ENCODE measurements at places on chromosomes 2 and 18. TPM values are rescaled to one million over a fixed set of nuclear protein-coding genes. Genes with fewer than 3 reads are reported as not detected.

- H3K27ac ChIP-seq = no peak overlapping the region
- H3K4me1 ChIP-seq = no peaks in the 10 kb centered on the region
- peaks cover 3% of the 10 kb centered on the region for H3K27me3 ChIP-seq
- no peak overlapping the region for H3K4me3 ChIP-seq
- DNase-seq = no peak
Observed at GRCh38 chr2:237161189-237161588, 75.5 kb downstream of the COPS8 start.

DNA sequence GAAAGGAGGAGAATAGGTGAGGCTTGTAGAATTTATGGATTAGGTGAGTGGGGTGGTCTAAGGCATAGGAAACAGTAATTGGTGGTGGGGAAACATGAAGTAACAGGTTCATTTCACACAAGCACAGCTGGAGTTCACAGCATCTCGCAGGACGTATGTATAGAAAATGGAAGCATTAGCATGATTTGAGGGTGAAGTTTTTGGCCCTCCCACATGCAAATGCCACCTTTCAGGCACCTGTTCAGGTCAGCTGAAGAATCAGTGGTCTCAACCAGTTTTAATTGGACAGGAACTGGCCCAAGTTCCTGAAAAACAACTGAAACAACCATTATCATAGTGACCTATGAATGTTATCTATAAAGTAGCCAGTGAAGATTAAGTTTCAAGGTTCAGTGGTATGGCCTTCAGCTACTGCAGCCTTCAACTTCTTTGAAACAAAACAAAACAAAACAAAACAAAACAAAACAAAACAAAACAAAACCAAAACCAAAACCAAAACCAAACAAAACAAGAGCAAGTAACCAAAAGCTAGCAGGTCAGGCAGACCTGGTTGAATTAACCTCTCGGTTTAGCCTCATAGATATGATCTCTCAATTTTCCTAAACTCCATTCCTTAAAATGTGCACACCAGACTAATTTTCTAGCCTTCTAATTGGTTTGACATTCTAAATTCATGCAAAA is 102.1 kb upstream of the SPHKAP start:
- H3K36me3 ChIP-seq = no peaks in the 10 kb centered on the region
- H3K4me1 ChIP-seq = no peaks in the 10 kb centered on the region
- DNase-seq = no peak
- H3K27ac ChIP-seq = no peak overlapping the region
- H3K27me3 ChIP-seq = no peaks in the 10 kb centered on the region

- no peak overlapping the region for H3K4me3 ChIP-seq
- no peak for DNase-seq
- H3K36me3 ChIP-seq = no peaks in the 10 kb centered on the region
- H3K4me1 ChIP-seq = no peaks in the 10 kb centered on the region
Observed at GRCh38 chr18:51654488-51655326, 457.2 kb upstream of the MEX3C start.

DNA sequence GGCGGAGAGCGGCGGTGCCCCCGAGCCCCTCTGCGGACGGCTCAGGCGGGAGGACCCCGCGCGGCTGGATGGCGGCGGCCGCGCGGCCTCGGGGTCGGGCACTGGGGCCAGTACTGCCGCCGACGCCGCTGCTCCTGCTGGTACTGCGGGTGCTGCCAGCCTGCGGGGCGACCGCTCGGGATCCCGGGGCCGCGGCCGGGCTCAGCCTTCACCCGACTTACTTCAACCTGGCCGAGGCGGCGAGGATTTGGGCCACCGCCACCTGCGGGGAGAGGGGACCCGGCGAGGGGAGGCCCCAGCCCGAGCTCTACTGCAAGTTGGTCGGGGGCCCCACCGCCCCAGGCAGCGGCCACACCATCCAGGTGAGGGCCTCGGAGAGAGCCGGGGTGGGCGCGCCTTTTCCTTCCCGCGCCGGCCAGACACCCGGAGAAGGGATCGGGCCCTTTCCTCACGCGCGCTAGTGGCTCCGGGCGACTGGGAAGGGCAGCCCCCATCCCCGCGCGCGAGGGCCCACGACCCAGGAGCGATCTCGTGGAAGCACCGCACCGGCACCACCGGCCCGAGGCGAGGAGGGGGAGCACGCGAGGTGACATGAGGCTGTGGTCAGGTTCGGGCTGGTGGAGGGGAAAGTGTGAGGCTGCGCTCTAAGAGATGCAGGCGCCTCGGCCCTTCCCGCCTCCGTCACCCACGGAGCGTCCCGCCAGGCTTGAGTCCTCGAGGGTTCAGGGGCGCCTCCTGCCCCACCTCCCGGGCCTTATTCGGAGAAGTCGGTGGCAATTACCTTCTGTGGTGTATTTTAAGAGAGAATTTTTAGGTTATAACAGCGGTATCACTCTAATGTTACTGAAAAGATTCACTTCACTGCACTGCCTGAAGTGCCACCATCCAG is 607 bp downstream of the LAMA3 start:
- H3K4me3 ChIP-seq = peak overlapping the region; percentile 69
- H3K36me3 ChIP-seq = no peaks in the 10 kb centered on the region
- peaks cover 18% of the 10 kb centered on the region for H3K4me1 ChIP-seq
- H3K27me3 ChIP-seq = no peaks in the 10 kb centered on the region
- H3K27ac ChIP-seq = no peak overlapping the region

DNA sequence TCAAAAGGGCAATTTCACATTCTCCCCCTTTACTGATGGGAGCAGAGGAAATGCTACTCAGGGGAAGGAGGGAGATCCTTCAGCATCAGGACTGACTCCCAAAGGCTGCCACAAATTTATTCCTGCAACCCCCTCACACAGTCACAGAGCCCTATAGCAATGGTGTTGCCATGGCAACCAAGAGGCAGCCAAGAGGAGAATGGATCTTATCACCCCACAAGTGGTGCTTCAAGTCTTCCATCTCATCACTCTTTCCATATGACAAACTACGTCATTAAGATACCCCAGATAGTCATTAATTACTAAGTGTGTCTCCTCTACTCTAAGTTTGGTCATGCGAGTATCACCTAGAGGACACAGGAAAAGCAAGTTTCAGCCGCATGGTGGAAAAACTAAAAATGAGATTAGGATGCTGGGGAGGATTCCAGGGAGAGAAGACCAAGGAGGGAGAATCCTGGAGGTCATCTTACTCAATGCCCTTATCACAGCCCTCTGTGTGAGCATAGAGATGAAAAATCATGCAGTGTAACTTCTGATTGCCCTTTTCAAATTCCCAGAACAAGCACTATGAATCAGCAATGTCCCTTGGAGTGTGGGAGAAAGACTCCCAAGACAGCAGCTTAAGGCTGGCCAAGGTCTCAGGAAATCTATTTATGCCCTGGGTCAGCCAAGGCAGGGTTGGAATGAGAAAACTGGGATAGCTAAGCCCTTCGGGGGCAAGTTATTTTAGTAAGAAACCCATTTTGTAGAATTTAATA is 885.7 kb upstream of the KLHL29 start:
- no peak for DNase-seq
- H3K27ac ChIP-seq = no peak overlapping the region
- H3K4me1 ChIP-seq = no peaks in the 10 kb centered on the region
- no peaks in the 10 kb centered on the region for H3K36me3 ChIP-seq
- H3K4me3 ChIP-seq = no peak overlapping the region

- H3K27me3 ChIP-seq = no peaks in the 10 kb centered on the region
- no peak for DNase-seq
- H3K27ac ChIP-seq = no peak overlapping the region
- H3K4me1 ChIP-seq = no peaks in the 10 kb centered on the region
Observed at GRCh38 chr18:11500153-11501122, 109.0 kb upstream of the SLC35G4 start.

- H3K27me3 ChIP-seq = no peaks in the 10 kb centered on the region
- H3K36me3 ChIP-seq = no peaks in the 10 kb centered on the region
- H3K4me1 ChIP-seq = no peaks in the 10 kb centered on the region
- DNase-seq = no peak
- H3K27ac ChIP-seq = no peak overlapping the region
Observed at GRCh38 chr2:30341500-30342267, 105.4 kb upstream of the LCLAT1 start.

- H3K4me3 ChIP-seq = no peak overlapping the region
- H3K36me3 ChIP-seq = no peaks in the 10 kb centered on the region
- H3K4me1 ChIP-seq = no peaks in the 10 kb centered on the region
- H3K27ac ChIP-seq = no peak overlapping the region
Observed at GRCh38 chr2:36659872-36660312, 36.6 kb upstream of the VIT start.

DNA sequence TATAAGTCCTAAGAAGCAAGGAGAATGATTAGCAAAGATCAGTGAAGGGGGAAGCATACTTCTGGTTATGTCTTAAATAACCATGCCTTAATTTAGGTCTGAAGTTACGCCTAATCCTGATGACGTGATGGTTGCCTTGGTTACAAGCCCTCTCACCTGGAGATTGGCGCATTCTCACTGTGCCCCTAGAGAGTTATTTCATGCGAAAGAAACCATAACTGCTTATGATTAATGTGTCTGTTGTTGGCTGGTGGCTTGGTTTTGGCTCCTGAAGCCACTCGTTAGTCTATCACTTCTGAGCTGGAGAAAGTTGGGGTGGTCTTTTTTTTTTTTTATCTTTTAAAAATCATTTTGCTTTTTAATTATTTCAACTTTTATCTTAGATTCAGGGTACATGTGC is 47.0 kb downstream of the TNFRSF11A start:
- no peak overlapping the region for H3K4me3 ChIP-seq
- H3K36me3 ChIP-seq = no peaks in the 10 kb centered on the region
- H3K4me1 ChIP-seq = no peaks in the 10 kb centered on the region
- H3K27me3 ChIP-seq = no peaks in the 10 kb centered on the region
- H3K27ac ChIP-seq = no peak overlapping the region

DNA sequence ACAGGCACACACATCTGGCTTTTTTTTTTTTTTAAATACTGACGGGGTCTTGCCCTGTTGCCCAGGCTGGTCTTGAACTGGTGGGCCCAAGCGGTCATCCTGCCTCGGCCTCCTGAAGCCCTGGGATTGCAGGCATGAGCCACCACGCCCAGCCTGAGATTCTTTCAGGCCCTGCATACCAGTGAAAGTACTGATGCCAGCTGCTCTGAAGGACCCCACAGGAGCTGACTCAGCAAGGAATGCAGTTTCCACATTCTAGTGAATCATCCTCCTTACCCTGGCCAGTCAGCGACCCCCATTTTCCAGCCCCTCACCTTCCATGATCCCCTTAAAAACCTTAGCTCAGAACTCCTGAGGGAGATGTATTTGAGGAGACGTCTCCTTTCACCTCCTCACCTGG is 5.8 kb upstream of the DTYMK start:
- peaks cover 9% of the 10 kb centered on the region for H3K4me1 ChIP-seq
- H3K4me3 ChIP-seq = no peak overlapping the region
- no peak overlapping the region for H3K27ac ChIP-seq
- peaks cover 18% of the 10 kb centered on the region for H3K36me3 ChIP-seq

- no peak overlapping the region for H3K27ac ChIP-seq
- no peaks in the 10 kb centered on the region for H3K4me1 ChIP-seq
- no peak for DNase-seq
- H3K27me3 ChIP-seq = no peaks in the 10 kb centered on the region
Observed at GRCh38 chr2:233261819-233262555, 10.5 kb downstream of the ATG16L1 start.

SP140 gene
- 1.1 TPM for total RNA-seq

CHN1 gene
- 1.6 TPM for total RNA-seq

MAP3K19 gene
- total RNA-seq = not detected

MOGAT1 gene
- 5.1 TPM for total RNA-seq

RAB6D gene
- not detected for total RNA-seq

LINC00305 gene
- not detected for total RNA-seq
